ACHN (cell line): ENCODE measurements at places on chromosomes 11 and 22.

- DNase-seq: peak; percentile 61
Observed at GRCh38 chr11:31641477-31642062, 132.0 kb downstream of the ELP4 start.

DNA sequence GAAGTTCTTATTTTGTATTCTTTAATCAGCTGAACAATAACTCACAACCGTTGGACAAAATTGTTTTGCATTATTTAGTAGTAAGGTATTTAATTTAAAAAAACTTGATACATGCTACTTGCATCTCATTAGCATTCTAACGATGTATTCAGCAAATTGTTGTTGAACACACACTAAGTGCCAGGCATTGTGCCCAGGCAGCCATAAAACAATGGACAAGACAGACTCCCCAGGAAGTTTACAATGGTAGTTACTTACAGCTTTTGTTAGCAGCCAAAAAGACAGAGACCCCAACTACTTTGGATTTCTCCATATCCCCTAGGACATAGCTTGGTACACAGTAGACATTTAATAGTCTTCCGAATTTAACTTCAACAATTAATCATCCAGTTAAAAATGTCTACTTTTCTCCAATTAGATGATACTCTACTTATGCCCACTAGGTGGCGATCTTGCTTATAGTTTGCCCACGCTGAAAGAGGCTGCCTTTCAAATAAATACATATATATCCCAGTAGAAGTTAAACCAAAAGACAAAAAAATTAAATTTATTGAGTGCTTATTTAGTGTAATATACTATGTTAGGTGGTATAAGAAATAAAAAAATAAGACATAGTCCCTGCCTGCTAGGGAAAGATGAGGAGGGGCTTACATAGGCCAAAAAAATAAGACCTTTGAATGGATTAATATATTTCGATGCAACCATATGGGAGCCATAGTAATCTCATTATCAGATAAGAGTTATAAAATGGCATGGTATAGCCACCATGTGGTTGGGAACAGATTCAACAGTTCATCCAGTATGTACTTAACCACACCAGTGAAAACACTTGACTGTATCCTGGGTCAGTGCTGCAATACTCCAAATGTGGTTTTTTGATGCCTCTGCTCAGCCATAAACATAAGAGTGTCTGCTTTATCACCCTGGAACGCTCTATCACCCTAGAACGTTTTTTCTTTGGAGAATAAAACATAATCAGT is 2.0 kb upstream of the FJX1 start:
- DNase-seq: peak; percentile 52

DNA sequence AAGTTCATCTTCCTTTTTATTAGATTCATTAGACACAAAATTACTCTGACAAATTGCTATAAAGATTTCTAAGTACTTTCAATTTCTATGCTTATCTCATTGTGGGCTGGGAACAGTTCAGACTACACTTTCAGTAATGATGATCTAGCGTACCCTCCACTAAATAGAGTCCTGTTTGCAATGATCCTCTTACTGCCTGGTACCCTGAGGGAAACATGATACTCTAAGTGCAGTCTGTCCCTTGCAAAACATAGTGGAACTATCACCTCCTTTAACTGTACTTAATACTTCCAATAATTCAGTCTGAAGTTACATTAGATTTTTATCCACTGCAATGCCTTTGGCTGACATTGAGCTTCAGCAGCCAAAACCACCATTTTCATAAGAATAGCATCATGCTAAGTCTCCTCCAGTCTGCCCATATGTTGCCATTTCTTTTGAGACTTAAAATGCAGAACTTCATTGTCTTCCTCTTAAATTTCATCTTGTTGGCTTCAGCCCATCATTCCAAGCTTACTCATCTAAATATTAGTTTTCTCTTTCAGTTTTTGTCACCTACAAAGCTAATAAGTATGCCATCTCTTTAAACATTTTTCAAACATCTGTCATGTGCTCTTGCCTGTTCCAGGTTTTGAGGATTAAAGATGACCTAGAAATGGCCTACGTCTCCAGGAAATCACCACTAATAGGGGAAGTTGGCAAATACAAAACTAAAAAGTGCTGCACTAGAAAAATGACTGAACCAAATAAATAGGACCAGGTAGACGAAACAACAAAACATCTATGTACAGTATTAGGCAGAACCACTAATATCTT is 55.5 kb downstream of the PAK1 start:
- DNase-seq: no peak

DNA sequence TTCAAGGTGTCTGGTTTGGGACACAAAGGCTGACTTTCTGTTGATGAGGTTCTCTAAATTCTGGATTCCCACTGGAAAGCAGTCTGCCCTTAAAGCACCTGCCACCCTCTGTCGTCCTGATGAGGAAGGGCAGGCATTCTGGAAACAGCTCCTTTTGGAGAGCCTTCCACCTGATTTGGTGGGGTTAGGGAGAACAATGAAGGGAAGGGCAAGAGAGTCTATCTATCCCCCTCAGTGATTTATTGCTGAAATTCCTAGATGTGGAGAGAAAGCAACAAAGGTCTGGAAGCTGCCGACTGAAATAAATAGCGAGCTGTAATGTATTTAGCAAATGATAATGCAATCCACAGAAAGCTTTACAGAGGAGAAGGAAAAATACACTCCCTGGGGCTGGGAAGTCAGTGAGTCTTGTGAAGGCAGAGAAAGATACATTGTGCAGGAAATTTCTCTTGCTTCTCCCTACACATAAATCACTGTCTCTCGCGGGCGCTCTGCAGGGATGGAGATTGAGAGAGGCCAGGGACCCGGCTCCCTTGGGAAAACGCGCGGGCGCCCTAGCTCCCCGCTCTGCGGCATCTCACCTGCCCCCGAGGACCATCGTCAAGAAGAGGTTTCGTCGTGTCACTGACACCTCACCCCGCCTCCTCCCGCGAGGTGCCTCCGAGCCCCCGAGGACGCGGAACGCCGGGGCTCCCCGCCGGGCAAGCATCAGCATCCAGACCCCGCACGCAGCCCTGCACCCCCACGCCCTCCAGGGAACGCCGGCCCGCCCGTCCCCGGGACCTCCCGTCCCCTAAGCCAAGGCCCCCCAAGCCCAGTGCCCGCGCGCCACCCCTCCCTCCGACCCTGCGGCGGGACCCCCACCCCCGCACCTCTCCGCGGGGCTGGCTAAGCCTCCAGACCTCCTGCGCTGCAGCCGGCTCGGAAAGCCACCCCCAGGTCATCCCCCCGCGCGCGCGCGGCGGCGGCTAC is 673 bp downstream of the CDON start:
- DNase-seq: peak; percentile 50

- no peak for DNase-seq
Observed at GRCh38 chr22:37749831-37750595, 53.2 kb downstream of the TRIOBP start.

GRCh38 chr11:19701421-19701820 is 11.2 kb upstream of the NAV2 start:
- no peak for DNase-seq

- DNase-seq: peak; percentile 19
Observed at GRCh38 chr11:129252621-129253020, 60.5 kb upstream of the ARHGAP32 start.

DNA sequence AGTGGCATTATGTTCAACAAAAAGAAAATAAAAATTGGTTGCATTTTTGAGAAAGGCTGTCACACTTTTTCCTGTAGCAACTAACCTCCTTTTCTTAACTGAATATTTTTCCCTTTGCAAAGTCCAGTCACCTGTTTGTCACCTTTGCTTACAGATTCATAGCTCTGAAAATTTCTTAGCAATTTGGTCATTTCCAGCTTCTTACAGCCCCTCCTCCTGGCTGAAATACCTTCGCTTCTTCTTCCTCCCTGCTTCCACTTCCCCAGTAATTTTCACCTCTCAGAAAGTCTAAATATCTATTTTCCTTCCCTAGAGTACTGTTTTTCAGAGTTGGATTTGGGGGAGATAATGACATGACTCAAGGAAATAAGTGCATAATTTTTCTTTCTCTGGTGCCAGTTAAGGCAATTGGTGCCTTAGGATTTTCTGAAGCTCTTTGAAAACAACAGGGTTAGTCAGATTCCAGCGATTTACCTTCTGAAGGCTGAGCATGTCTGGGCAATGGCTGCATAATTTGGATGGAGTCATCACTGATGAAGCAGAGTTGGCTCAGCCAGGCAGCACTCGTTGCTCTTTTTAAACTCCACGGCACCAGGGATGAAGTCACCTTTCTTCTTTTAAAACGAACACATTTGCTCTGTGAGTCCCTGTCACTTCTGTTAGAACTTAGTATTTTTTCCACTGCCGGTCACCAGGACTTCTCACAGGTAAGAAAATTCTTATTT is 62.1 kb upstream of the AMOTL1 start:
- DNase-seq: no peak

DNA sequence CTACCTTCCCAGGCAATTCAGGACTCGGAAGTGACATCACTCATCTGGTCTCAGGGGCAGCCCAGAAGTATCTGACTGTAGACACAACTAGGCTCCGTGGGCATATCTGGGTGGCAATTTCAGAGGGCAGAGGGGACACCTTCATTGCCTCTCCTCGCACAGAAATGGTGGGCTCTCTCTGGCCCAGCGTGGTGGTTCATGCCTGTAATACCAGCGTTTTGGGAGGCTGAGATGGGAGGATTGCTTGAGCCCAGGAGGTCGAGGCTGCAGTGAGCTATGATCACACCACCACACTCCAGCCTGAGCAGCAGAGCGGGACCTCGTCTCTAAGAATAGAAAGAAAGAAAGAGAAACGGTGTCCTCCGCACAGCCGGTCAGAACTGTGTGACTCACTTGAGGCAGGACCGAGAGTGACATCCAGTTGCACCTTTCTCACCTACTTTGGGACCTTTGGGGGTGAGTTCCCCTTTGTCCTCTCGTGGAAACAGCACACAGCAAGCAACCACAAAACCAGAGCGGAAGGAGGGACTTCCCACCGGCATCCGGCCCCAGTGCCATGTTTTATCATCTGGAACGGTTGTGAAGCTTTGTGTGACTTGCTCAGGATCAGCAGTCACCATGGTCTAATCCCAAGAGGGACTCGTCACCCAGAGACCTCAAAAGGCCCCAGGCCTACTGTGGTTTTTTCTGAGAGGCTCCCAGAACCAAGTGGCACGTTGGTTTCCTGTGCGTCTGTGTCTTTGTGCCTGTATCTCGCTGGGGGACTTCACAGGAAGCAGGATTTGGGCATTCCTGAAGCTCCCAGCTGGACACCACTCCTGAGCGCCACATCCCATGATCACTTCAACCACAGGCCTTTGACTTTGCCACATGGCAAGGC is 38.4 kb upstream of the EMID1 start:
- DNase-seq: no peak
